ENCODE measurements at places on chromosomes 5 and 9. TPM values are rescaled to one million over a fixed set of nuclear protein-coding genes. Genes with fewer than 3 reads are reported as not detected.

GRCh38 chr9:120876842-120877240, at the start of gene PHF19:
Gene PHF19 (minus strand): TSS chr9:120877188. CDS start chr9:120874741, 2,447 bp downstream.
- H3K36me3 ChIP-seq: peaks cover 31% of the 10 kb centered on the region
- peak within 1 kb of the TSS; percentile 80 for H3K4me3 ChIP-seq
- no peak for DNase-seq
- peaks cover 55% of the 10 kb centered on the region for H3K4me1 ChIP-seq

DNA sequence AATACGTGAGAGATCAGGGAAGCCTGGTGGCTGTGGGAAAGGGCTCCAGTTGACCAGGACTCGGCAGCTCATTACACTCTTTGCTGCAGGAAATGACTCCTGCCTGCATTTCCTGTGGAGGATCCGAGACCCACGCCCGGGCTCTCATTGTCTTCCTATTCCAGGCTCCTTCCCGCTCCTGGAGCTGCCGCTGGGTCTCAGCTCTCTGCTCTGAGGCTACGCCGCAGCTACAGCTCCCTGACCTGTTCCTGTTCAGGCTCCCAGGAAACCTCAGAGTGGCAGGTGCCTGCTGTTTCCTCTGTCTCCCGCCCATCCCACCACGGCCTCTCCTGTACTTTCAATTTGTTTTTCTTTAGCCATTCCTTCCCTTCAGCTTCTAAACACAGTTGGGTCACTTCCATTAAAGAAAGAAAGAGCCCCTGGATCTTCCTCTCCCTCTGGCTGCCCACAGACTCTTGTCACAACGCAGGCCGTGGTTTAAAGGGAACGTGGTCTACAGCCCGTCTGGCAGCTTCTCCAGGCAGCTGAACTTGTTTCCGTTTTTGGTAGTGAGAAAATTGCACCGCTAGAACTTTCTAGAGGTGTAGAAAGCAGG, 71.5 kb downstream of the IL6ST start:
- H3K27ac ChIP-seq: peak overlapping the region; percentile 82
- no peak for DNase-seq
- no peaks in the 10 kb centered on the region for H3K27me3 ChIP-seq
- no peaks in the 10 kb centered on the region for H3K36me3 ChIP-seq
- H3K4me1 ChIP-seq: peaks cover 8% of the 10 kb centered on the region
- peak overlapping the region; percentile 53 for H3K4me3 ChIP-seq

- H3K4me3 ChIP-seq: peak overlapping the region; percentile 95
- no peak for DNase-seq
- H3K27me3 ChIP-seq: no peaks in the 10 kb centered on the region
Observed at GRCh38 chr5:115542086-115542485, 2.5 kb downstream of the FEM1C start.

- H3K4me1 ChIP-seq: peaks cover 34% of the 10 kb centered on the region
- H3K36me3 ChIP-seq: no peaks in the 10 kb centered on the region
- DNase-seq: peak; percentile 86
- H3K27me3 ChIP-seq: no peaks in the 10 kb centered on the region
- peak overlapping the region; percentile 71 for H3K27ac ChIP-seq
- H3K4me3 ChIP-seq: peak overlapping the region; percentile 83
Observed at GRCh38 chr5:68216245-68217046, 890 bp downstream of the PIK3R1 start.

- H3K27me3 ChIP-seq: no peaks in the 10 kb centered on the region
- peaks cover 19% of the 10 kb centered on the region for H3K36me3 ChIP-seq
- no peak for DNase-seq
- peak overlapping the region; percentile 89 for H3K4me3 ChIP-seq
Observed at GRCh38 chr5:150000990-150001659, 586 bp downstream of the HMGXB3 start.

- H3K4me1 ChIP-seq: no peaks in the 10 kb centered on the region
- DNase-seq: no peak
- no peak overlapping the region for H3K27ac ChIP-seq
- H3K4me3 ChIP-seq: no peak overlapping the region
- H3K27me3 ChIP-seq: no peaks in the 10 kb centered on the region
Observed at GRCh38 chr9:74865177-74865576, 22.5 kb downstream of the TRPM6 start.

GRCh38 chr9:130845254-130845653, 10.2 kb downstream of the ABL1 start:
- peak overlapping the region; percentile 97 for H3K27ac ChIP-seq
- peak overlapping the region; percentile 65 for H3K4me3 ChIP-seq
- no peak for DNase-seq
- H3K4me1 ChIP-seq: peaks cover 86% of the 10 kb centered on the region

Gene ADAMTS13
- total RNA-seq: 8.8 TPM

Gene SH3PXD2B
- 114 TPM for total RNA-seq

Gene INSYN2B
- 2.7 TPM for total RNA-seq

All from osteocyte (in vitro differentiated cells).